Smooth muscle cell of the umbilical artery (primary cell): ENCODE measurements at places on chromosomes 1 and 21. TPM values are rescaled to one million over a fixed set of nuclear protein-coding genes. Genes with fewer than 3 reads are reported as not detected.

The C1orf115 gene
- 0.28 and 0.30 TPM in 2 replicates for total RNA-seq

The AMY1C gene
- total RNA-seq: not detected in 2 replicates

The TLCD4 gene
- 0.28 and 0.30 TPM in 2 replicates for total RNA-seq

The DYRK3 gene
- 27.6 and 34.5 TPM in 2 replicates for total RNA-seq

The PALMD gene
- total RNA-seq: 0.23 and 0.59 TPM in 2 replicates
